ENCODE measurements at places on chromosomes 4 and X.

DNA sequence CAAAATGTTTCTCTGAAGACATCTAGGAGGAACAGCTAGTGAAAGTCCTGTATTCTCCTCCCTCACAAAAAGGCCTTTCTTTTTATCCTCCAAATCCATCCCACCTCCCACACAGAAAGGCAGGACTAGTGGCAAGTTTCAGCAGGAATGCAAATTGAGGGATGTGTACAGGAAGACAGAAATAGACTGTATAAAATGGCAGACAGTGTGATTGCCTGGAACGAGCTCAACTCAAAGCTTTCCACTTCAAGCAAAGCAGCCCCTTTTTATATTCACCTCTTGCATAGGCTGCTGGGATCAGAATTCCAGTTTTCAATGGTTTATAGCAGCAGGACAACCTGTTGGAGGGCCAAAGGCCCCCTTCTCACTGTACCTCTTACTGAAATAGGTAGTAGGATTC is 57.5 kb downstream of the DCX start:
- no peak for DNase-seq

DNA sequence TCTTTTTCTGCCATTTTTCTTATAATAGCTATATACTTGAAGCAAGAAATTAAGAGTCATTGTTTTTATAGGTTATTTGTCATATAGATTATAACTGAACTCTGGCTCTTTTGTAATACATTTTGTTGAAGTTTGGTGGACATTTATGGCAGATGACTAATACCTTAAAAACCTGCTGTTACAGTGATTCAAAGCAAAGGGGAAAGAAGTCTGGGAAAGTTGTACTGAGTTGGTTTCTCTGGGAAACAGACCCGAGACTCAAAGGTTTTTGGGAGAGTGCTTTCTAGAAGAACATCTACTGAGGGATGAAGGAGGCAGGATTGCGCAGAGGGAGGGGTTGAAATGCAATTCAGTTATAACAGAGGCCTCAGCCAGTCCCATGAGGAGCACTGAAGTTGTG is 35.9 kb downstream of the NAP1L5 start:
- no peak for DNase-seq

- peak; percentile 75 for DNase-seq
Measured at GRCh38 chrX:17836830-17837229, 24.3 kb downstream of the RAI2 start.

DNA sequence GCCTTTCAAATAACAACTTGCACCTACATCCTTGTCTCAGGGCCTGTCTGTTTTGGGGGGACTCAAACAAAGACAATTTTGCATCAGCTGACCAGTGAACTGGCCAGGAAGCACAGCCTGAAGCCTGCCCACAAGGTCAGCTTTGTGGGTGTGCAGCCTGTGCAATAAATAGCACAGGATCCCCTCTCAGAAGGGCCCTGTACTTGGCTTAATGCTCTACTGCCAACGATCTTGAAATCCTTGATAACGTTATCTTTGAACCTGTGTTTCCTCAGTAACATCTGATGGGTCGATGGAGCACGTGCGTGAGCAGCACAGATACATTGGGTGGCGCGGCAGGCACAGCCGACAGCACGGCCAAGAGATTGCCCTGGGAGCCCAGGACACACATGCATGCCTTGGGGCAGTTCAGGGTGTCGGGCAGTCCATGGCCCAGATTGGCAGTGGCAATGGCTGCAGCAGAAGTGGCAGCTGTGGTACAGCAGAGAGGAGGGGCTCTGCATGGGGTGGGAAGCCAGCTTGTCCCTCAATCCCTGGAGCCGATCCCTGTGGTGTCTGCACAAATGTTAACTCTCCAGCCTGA is 58.8 kb upstream of the ATP6AP2 start:
- DNase-seq, result no peak

- DNase-seq, result no peak
Measured at GRCh38 chrX:120549483-120550452, 11.0 kb downstream of the CUL4B start.

DNA sequence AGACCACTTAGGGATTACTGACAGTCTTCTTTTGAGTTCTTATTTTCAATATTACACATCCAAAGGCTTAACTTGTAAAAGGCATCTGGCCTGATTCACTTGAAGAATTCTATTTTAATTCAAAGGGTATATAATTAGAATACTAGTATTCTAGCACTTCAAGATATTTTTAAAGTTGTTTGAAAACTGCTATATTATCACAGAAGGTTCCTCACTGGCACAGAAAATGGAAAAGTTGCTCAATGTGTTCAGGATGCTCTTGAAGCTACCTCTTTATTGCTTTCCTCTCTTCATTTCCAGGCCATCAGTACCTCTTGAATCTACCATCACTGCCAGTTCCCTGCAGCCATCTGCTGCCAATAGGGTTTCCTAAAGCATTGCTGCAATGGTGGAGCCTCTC is 271.4 kb downstream of the KCNIP4 start:
- DNase-seq, result no peak

DNA sequence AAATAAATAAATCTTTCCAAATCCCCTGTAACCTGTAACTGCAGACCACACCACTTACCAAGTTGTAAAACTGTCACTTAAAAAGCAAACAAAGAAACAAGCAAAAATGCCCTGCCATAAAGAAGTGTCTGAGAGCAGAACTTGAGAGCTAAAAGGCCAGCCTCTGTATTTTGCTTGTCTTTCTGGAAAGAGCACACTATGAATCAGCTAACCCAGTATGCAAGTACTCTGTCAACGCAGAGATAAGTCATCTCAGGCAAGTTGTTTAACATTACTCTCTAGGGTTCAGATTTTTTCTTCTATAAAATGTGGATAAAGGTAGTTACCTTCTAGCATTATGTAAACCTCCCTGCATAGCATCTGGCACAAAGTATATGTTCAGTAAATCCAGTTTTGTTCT is 134.8 kb downstream of the HS3ST1 start:
- DNase-seq, result no peak

DNA sequence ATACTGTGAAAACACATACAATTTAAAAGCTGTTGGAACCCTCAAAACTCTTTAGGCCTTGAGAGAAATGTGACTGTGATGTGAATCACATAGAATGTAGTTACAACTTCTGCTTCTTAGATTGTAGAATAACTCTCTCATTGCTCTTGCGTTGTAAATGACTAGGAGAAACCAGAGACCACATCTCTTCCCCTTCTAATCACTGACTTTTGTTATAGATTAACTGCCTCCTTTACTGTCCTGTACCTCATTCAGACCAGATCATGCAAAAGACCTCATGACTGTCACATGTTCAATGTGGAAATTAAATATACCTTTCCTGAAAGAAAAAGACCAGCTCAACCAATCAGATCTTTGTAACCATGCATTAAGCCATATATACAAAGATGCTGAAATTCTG is 43.2 kb upstream of the NEIL3 start:
- no peak for DNase-seq

DNA sequence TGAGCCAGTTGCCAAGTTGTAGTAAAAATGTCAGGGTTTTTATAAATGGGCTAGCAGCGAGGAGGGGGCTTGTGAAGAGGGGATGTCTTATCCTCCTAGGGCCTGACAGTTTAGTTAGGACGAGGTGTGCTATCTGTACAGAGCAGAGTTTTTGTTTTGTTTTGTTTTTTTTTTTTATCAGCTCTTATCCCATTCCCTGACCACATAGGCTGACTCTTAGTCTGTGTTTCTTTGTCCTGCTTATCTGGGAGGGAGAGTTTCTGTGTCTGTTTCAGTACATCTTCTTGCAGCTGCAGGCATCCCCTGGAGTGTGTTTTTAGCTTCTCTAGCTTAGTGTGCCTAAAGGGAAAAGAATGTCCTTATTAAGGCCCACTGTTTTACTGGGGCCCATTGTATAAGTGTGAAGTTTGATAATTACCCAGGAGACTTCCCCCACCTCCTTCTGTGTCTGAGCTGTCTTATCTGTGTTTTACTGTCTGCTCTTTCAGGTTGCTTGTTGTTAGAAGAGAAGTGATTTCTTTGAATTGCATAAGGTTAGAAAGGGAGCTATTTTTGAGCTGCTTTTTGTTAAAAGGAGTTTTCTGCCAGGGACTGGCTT is 32.0 kb downstream of the PAGE2 start:
- DNase-seq, result no peak

DNA sequence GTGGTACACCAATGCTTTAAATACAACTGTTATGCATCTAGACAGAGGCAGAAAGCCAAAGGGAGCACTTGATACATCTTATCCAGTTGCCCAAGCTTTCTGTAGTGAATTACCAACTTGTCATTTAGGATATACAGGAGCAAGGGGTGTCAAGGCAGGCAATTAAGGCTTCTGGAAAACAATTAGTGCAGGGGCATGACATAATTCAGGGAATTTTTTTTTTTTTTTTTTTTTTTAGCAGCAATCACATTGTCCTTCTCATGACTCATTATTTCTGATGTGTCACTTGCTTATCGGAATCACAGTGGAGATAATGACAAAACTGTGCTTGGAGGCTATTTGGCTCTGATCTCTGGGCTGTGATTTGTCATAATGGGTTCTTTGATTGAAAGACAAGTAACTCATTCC is 259.5 kb downstream of the ARHGAP24 start:
- no peak for DNase-seq

DNA sequence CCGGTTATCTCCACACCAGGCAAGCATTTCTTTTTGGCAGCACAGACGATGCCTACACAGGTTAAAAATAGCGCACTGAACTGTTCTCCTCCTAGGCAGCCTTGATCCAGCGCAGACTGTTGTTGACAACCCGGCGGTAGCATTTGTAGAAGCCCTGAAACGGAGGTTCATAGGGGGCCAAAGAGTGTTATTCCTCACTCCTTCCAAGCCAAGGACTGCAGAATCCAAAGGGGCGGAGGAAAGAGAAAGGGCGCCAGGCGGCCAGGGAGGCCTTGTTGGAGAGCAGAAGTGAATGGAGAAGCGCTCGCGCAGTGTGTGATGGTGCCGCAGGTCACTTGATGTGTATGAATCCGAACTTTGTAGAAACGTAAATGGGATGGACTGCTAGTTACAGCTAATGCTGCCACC is 82.7 kb downstream of the TENM3 start:
- DNase-seq, result no peak

- no peak for DNase-seq
Measured at GRCh38 chr4:15781427-15782095, 3.4 kb downstream of the CD38 start.

DNA sequence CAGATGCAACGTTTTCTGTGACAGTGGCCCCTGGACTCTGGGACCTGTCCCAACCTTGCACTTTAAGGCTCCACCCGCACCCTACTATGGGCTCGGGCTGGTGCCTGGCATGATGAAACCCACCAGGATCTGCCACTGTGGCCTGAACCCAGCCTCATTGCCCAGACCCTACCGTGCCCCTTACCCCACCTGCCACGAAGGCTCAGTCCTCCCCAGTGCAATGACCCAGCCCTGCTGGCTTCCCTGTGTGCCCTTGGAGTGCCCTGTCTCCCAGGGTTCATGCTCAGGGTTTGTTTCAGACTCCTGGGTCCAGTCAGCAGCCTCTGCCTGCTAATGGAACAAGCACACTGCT is 3.1 kb downstream of the UVSSA start:
- no peak for DNase-seq

- no peak for DNase-seq
Measured at GRCh38 chr4:154014407-154015321, 225.8 kb upstream of the SFRP2 start.

DNA sequence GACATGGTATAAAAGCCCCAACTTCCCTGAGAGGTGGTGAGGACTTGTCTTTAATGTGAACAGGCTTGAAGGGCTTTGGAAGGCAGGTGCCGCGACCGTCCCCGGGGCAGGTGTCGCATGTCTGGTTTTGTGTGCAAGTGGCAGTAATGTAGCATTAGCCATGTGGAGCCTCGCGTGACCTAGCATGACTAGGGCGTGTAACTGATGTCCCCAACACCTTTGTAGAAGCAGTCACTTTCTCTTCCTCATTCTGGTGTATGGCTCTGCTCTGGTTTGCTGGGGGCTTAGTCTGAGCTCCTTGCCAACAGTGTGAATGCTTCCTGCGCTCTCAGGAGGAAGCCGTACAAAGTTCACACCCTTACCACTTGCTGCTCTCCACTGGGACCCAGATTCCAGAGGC is 145.7 kb downstream of the AMMECR1 start:
- DNase-seq, result no peak

- no peak for DNase-seq
Measured at GRCh38 chrX:26008042-26008441, 130.1 kb upstream of the MAGEB18 start.

GRCh38 chr4:156021298-156021697 is 67.6 kb upstream of the CTSO start:
- DNase-seq, result no peak

- no peak for DNase-seq
Measured at GRCh38 chr4:134001057-134001456, 200.5 kb downstream of the PABPC4L start.

GRCh38 chrX:45774961-45775360 is 574.3 kb upstream of the DIPK2B start:
- no peak for DNase-seq

GRCh38 chr4:173160871-173161270 is 7.7 kb upstream of the GALNT7 start:
- no peak for DNase-seq
